ENCODE measurements at places on chromosomes 4 and X.

GRCh38 chr4:102675141-102675540, 85.6 kb downstream of the MANBA start:
- DNase-seq: no peak

GRCh38 chr4:14769993-14770392, 232.3 kb upstream of the CPEB2 start:
- no peak for DNase-seq

DNA sequence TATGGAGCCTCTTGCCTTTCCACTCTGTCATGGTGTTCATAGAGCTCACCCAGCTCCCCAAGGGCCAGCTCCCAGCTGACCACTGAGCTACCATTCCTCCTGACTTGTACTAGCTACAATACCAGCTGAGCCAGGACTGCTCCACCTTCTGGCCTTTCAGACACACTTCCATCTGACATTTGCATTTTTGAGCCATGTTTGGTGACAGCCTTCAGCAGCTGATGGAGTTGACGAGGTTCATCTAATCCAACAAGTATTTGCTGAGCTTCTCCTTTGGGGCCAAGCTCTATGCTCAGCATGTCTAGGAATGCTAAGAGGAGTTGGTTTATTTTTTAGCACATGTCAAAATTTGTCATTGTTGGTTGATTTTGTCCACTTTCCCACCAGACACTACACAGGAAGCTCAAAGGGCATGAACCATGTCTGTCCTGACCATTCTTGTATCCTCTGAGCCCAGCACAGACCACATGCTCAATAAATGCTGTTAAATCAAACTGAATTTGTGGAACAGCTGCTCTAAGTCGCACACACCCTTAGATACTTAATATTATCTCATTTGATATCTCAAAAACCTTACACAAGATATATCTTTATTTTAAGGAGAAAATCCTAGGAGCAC, 142.6 kb upstream of the PPARGC1A start:
- no peak for DNase-seq

- DNase-seq: no peak
These were observed 12.0 kb upstream of the NAT8L start for GRCh38 chr4:2047031-2047660.

DNA sequence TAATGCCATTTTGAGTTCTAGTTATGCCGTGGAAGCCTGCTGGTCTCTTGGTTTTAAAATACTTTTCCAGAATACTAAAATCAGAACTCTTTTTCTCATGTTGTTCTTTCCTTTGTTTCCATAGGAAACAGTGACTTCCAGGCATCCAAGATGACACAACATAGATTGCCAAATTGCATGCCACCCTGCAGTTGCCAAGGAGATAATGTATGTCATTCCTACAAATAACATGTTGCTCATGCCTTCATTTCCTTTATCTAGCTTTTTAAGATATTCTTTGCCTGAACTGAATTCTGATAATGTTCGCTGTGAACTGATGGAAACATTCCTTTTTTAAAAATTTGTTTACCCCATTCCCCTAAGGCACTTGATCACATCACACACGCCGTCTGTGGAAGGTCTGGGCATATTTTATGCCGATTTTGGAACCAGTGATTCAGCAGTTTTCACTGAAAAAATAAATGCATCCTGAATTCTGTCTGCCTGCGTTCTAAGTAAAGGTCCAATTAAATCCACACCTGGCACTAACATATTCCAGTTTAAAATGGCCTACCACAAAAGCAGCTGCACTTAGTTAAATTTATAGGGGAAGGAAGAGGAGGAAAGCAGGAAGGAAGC, 38.0 kb upstream of the COX7B2 start:
- no peak for DNase-seq

Data from activated CD4-positive, alpha-beta T cell treated with anti-CD3 and anti-CD28 coated beads for 24 hours (primary cell).